ENCODE measurements at places on chromosomes 12 and 14.

- no peak for DNase-seq
Observed at GRCh38 chr12:57085999-57086492, 2.9 kb upstream of the NAB2 start.

- no peak for DNase-seq
Observed at GRCh38 chr14:76767681-76768656, 6.7 kb downstream of the VASH1 start.

DNA sequence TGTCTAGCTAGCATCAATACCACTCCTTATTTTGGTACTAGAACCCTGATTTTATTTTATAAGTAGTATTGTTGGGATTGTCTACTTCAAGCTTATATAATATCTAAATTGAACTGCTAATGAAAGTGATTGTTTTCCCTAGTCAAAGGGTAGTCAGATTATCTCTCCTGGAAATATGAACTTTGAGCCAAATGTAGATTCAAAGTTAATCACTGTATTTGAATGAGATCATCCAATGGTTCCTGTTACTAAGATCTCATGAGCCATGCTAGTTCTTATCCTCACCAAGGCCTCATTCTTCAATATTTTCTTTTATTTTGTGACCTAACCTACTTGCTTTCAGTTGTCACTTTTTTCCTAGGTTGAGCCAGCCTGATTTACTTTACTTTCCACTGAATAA is 276.7 kb downstream of the RASSF9 start:
- no peak for DNase-seq

- DNase-seq: no peak
Observed at GRCh38 chr12:1885082-1885596, 33.3 kb downstream of the CACNA2D4 start.

DNA sequence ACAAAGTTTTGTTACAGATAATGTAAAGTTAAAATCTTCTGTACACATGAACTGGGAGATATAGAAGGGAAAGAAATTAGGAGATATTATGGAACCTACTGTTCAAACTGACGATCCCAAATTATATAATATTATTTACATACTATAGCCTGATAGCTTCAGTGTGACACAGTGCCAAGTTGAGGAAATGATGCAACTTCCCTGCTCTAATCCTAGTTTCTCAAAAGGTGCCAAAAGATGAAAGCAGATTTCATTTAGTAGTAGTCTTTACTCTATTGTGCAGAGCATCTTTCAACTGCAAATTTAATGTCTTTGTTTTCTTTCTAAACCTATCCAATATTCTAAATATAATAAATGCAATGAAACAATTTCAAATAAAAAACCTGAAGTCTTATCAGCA is 46.9 kb downstream of the COCH start:
- DNase-seq: no peak

DNA sequence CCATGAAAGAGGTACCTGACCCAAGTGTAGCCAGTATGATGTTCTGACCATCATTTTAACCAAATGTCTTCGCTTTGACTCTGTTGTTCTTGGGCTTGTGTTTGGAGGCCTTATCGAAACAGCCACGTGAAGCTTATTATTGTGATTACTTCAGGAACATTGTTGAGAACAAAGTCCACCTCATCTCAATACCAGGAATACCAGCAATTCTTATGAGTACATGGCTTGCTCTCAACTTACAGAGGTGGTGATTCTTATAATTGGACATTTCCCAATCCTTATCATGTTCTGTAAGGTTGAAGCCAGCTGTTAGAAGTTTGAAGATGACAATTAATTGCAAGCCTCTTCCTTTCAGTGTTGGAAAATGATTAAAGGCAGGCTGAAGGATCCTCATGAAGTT is 21.8 kb upstream of the RPS6KA5 start:
- no peak for DNase-seq

- no peak for DNase-seq
Observed at GRCh38 chr12:85804663-85805062, 31.5 kb downstream of the RASSF9 start.

- DNase-seq: no peak
Observed at GRCh38 chr14:37140176-37140575, 32.2 kb downstream of the SLC25A21 start.

DNA sequence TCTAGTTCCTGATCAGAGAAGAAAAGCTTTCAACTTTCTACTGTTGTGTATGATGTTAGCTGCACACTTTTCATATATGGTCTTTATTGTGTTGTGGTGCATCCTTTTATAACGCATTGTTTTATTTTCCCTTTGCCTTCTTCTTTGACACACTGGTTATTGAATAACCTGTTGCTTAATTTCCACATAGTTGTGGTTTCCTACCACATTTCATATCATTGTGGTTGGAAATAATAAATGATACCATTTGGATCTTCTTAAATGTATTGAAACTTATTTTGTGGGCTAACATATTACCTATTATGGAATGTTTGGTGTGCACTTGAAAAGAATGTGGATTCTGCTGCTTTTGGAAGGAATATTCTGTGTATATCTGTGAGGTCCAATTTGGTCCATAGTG is 64.9 kb downstream of the GPHN start:
- no peak for DNase-seq

DNA sequence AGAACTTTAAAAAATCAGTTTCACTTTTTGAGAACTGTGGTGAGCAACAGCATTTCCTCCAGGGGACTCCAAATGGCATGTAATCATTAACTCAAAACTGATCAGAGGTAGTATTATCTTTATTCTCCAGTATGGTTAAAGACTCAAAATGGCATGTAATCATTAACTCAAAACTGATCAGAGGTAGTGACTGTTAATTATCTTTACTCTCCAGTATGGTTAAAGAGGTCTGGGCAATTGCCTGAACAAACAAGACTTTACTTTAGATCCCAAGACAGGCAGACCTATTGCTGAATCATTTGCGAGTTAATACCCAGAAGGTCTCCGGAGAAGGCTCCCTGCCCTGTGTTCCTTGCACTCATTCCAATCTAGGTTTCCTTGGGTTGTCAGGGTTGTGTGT is 6.6 kb upstream of the ACADS start:
- DNase-seq: no peak

GRCh38 chr14:104436047-104436591 is 143.4 kb upstream of the C14orf180 start:
- DNase-seq: no peak

- DNase-seq: no peak
Observed at GRCh38 chr12:76915361-76916169, 36.7 kb upstream of the CSRP2 start.

GRCh38 chr14:95157048-95157326 is 342 bp downstream of the DICER1 start:
- DNase-seq: no peak

- DNase-seq: no peak
Observed at GRCh38 chr12:43060742-43061141, 471.2 kb upstream of the PRICKLE1 start.

- DNase-seq: no peak
Observed at GRCh38 chr12:98803468-98804209, 158.5 kb downstream of the APAF1 start.

- no peak for DNase-seq
Observed at GRCh38 chr14:106652494-106652893, 1126.1 kb downstream of the TMEM121 start.

GRCh38 chr12:43973385-43973784 is 137.5 kb downstream of the TMEM117 start:
- DNase-seq: no peak

DNA sequence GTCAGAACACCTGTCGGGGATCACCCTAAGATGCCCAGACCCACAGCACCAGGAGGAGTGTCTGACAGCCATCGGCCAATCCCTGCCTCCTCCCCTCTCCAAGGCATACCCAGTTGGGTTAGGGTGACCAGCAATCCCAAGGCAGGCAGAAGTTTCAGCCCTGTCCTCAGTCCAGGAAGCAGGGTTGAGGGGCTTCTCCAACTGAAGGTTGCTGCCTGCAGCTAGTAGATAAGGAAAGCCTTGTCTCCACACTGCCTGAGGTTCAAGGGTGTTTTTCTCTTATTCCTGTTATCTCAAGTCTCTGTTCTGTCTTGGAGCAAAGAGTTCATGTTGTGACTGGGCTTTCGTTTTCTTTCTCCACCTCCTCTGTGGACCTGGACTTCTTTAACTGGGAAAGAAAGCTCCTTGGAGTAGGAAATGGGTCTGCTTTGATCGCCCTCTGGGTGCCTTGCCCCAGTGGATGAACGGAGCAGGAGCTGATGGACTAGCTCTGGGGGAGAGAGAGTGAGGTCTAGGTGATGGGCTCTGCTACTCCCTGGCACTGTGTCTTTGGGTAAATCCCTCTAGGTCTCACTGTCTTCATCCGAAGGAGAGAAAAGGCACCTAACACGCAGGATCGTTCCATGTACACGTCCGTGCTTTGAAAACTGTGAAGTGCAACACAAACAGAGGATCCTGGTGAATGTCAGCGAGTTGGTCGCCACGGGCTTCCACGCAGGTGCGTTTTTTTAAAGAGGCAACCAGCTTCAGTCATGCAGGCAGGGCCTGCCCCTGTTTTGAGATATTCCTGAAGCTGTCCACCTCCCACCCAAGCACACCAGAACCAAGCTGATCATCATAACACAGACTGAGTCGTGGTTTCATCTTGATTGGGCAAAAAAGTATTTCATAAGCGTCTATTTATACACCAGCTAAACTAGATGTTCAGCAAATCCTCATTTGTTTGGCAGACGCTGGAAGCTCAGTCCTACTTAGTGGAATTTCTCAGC is 52.5 kb upstream of the FOXN3 start:
- DNase-seq: no peak

DNA sequence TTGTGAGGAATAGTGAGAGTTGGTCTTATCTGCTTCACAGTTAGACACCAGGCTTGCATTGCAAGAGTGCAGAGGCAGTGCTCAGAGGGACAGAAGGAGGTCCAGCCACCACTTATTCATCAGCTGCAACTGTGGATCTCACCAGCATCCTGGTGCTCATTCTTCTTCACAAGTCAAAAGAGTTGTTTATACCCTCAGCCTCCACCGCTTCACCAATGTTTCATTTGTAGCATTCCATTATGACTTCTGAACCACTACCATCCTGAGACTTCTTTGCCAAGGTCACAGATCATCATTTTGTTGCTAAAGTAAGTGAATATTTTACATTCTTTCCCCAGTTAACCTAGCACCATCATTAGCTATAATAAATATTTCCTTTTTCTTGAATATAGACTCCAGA is 230.5 kb upstream of the KITLG start:
- DNase-seq: no peak

DNA sequence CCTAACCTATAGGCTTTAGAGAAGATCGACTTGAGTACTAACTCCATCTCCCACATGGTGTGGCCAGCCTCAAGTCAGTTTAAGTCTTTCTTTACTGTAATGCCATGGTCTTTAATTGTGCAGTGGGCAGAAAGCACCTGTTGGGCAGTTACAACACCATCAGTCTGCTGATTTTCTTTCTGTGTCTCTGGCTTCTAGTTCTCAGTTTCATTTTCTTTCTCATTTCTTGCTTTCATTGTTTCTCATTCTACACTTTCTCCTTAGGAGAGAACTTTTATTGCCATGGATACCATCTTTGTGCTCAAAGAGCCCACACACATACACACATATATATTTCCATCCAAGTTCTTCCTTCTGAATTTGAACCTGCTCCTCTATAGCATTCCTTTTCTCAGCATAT is 96.1 kb upstream of the SLC16A7 start:
- DNase-seq: no peak

GRCh38 chr12:109218996-109219395 is 90.1 kb downstream of the FOXN4 start:
- DNase-seq: no peak

DNA sequence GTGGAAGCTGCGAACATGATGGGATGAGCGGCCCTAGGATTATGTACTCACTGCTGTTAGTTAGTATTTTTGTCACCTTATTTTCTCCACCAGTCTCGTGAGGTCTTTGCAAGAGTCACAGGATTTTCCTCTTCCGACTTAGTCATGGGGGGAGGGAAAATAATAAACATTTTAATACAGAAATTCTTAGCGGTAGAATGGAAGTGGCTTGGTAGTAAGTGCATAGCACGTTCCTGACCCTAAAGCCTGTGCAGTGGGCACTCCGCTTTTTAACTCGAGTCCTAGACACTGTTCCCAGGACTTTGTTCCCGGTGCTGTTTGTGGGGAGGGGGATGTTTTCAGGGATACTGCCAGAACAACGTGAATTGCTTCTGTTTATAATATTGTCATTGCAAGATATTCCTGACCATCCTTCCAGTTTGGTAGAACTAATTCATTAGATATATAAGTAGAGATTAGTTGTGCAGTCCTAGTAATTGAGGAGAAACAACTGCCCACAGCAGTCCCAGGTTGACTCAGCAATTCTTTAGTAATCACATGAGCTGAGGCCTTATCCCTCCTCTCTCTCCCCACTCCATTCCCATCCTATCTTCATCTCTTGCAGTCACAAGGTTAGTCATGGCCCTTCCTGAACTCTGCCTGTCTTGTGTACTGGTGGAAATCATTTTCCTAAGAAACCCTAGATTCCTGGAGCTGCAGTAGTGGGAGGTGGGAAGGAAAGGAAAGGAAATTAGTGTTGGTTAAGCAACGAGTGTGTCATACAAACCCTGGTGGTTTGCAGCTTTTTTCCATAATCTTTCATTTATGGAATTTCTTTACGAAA is 799 bp downstream of the SLC38A6 start:
- no peak for DNase-seq

DNA sequence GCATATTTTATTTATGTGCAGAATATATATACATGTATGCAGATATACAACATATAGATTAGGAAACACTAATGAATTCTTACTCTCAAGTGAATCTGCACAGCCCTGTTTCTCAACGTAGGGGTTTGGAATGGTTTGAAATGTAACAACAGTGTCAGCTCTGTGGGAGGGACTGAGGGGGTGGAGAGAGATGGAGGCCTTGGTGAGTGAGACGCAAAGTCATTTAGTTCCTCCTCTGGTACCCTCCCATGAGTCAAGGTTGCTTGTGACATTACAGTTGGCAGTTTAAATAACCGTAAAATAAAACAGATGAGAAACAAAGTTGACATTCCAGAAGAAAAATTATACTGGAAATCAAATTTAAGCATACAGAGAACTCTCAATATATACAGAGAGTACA is 313.0 kb upstream of the PRKD1 start:
- DNase-seq: no peak

DNA sequence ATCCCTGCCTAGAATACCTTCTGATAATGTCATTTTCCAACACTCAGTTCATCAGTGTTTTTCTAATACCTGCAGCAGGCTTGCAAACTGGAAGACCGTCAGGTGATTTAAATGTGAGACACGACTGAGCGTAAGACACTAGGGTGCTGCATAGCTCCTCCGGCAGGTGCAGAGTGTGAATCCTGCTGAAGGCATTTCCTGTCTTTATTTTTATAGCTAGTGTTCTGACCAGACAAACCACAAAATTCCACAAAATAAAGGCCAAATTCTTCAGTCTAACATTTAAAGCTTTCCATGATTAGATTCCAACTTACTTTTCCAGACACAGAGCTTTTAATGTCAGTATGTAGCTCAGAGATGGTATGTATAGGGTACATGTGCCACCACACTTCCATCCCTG is 70.7 kb downstream of the BBS10 start:
- DNase-seq: no peak

DNA sequence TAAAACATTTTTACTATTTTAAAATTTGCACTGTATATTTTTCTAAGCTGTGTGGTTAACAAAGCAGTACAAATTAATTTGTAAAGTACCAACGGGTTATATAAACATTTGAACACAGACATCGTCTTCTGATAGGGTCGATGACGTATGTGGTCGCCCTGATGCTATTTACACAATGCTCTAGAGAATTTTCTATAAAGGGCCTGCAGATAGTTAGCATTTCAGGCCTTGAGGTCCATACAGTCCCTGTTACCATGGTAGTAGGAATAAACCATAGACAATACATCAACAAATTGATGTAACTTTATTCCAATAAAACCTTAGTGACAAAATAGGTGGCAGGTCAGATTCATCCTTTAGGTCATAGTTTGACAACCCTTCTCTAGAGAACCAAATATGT is 25.7 kb upstream of the PDZRN4 start:
- no peak for DNase-seq

- no peak for DNase-seq
Observed at GRCh38 chr12:73421832-73422231, 1115.8 kb upstream of the ATXN7L3B start.

All from GOT3 (cell line).